MM.1S (cell line): ENCODE measurements at places on chromosomes 7 and 10.

- DNase-seq: no peak
Measured at GRCh38 chr10:110074758-110075671, 67.2 kb downstream of the ADD3 start.

DNA sequence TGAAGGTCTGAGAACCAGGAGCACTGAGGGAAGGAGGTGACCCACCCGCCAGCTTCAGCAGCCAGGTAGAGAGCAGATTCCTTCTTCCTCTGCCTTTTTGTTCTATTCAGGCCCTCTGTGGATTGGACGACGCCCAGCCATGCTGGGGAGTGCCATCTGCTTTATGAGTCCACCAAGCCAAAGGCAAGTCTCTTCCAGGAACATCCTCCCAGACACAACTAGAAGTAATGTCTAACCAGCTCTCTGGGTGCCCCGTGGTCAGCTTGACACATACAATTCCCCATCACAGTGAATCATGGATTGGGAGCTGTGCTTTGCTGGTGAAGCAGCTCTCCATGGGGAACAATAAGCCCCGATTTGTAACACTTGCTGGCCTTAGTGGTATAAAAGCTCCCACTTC, 125.2 kb downstream of the CCDC3 start:
- DNase-seq: no peak

- DNase-seq: no peak
Measured at GRCh38 chr7:22896917-22897316, 74.3 kb upstream of the TOMM7 start.

GRCh38 chr7:155850001-155850436, 37.8 kb upstream of the SHH start:
- no peak for DNase-seq

GRCh38 chr10:77457266-77457665, 180.3 kb downstream of the KCNMA1 start:
- DNase-seq: no peak

DNA sequence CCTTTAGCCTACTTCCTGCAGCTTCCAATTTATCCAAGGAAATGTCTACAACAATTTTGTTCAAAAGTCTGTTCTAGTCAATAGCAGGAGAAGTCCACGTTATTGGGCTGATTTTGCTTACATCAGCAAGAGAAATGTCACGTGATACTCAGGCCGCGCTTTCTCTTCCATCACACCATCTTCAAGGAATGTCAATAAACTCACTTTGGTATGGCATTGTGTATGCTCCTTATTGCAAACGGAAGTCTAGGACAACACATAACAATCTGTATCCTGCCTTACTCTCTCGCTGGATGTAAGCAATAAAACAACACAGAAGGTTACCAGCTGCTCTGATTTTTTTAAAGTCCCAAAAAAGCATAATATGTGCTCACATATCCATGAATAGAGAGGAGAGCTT, 17.1 kb upstream of the STK17A start:
- DNase-seq: no peak

- DNase-seq: no peak
Measured at GRCh38 chr10:80500572-80501380, 36.9 kb upstream of the SH2D4B start.

DNA sequence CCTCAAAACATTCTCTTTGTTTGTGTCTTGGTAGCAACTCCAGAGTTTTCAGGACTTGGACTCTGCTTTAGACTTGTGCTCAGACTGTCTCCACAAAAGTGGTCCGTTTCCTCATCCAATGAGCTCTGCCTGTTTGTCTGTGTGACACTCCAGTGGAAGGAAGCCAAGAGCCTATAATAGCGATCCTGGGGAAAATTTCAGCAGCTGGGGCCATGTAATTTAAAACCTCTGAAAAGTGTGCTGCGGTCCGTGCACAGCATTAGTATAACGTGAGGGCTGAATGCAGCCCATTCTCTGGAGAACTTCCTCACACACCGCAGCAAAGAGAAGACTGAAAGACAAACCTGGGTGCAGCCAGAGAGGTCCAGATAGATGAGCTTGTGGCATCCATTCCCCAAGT, at the start of gene LRRC17:
TSS of gene LRRC17 (plus strand) at position 259 of the 400 bp plus-strand sequence. CDS start 20,914 bp downstream, outside the sequence.
- DNase-seq: no peak

DNA sequence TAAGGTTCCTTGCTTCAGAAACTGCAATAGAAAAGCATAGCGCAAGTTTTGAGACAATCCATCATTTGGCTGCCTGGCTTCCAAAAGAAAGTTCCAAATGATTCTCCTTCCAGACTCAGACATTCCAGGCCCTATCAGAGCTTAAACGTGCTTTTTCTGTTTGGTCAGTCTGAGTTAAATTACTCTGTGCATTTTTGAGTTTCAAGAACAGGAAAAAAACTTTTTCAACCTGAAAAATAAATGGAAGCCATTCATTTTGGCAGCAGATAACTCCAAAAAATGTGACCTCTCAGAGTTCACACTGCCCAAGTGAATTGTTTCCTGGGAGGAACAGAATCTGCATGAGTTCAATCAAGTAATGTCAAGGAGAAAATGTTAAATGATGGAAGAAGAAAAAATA, 354.2 kb downstream of the CXCL12 start:
- no peak for DNase-seq

DNA sequence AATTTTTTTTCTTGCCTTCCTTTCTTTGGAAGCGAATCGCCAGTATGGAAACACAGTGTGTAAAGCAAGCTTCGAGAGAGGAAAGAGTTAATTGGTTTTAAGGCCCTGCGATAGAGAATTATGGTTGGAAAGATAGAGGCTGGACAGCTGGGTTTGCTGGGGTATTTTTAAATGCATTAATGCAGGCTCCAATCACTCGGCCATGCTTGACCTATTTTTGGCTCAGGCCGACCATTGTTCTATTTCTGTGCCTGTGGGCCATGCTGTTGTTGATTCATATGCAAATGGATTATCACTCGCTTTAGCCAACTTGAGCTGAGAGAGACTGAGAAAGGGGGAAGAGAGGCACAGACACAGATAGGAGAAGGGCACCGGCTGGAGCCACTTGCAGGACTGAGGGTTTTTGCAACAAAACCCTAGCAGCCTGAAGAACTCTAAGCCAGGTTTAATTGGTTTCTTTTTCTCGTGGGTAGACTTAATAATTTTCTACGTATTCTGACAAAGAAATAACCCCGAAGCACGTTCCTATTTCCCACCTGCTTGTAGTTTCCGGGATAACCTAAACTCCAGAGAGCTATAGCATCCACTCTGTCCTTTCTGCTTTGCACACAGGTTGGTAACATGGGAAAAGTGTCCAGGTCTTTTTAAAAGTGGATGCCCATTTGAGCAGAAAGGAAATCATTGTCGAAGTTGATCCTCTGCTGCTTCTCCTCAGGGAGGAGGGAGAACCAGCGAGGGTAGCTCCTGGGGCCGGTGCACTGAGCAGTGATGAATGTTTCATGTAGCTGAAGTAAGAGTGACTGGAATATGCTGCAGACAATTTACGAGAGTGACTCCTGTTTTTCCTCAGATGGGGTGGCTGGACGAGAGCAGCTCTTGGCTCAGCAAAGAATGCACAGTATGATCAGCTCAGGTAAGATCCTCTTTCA, at the start of gene HDAC9:
TSS of gene HDAC9 (plus strand) at position 338 of the 929 bp plus-strand sequence. CDS start at position 892, 554 bp downstream.
- DNase-seq: peak; percentile 86

DNA sequence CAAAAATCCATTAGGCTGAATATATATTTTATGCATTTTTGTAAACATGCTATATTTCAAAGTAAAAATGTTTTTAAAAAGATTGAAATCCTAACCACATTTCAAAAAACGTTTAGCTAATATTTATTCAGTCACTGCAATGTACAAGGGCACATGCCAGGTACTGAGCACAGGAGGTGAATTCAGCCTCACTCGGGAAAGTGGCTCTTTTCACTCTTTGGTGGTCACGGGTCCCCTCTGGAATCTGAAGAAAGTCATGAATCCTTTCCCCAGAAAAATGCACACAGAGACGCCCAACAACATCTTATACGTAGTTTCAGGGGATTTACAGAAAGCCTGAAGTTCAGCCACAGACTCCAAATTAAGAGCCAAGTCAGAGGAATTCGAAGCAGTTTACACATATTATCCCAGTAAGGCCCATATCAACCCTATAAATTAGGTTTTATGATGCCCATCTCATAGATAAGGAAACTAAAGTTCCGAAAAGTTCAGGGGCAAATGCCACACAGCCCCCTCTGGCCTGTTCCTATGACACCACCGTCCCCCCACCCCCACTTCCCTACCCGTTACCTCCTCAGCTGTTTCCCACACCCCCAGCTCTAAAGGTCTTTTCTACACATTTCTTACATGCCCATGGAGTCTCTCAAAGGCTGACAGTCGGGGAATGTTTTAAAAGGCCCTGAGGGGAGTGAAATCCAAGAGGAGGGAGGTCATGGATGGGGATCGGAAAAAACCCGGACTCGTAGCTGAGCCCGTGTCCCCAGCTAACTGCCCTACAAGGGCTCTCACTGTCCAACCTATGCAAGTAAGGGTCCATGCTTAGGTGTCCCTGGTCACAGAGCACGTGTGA, 9.6 kb upstream of the SVOPL start:
- no peak for DNase-seq

DNA sequence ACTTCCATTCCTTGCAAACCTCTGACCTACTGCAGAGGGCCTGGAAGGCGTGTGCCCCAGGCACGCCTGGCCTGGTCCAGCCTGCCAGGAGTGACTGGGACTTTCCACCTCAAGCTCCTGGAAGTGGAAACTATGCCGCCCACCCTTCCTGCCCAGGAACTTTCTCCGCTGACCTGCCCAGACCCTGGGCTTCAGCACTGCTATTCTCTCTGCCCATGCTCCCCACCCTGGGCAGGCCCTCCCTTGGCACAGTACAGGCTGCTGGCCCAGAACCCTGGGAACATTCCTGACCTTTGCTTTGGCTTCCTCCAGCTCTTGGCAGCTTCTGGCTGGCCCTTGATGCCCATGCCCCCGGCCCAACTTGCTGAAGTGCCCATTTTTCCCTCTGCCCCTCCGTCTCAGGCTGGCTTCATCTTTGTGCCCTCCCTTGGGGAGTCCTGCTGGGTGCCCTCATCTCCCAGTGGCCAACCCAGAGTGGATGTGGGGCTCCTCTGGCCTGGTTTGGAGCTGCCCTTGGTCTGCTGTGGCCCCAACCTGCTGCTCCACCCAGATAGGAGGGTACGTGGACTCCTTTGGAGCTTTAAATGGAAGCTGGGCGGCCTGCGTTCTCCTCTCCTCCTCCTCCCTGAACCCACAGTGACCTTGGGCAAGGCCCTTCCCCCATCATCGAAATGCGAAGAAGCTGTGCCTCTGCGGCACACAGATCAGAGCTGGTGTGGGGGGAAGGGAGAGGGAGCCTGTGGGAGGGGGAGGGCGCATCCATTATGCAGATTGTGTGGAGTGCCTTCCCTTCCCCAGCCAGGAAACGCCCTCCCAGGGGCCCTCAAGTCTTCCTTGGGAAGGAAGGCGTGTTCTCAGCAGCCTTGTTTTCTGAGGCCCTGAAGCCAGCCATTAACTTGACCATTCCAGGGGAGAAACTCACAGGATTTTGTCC, 3.4 kb downstream of the MMRN2 start:
- DNase-seq: no peak

- DNase-seq: no peak
Measured at GRCh38 chr7:92850516-92850915, 14.1 kb upstream of the CDK6 start.

- peak; percentile 91 for DNase-seq
Measured at GRCh38 chr10:83680470-83680891, 458.8 kb upstream of the GHITM start.

GRCh38 chr7:38385682-38386081, 112.2 kb upstream of the TARP start:
- no peak for DNase-seq

- DNase-seq: no peak
Measured at GRCh38 chr7:16813232-16813616, 8.4 kb upstream of the AGR2 start.

DNA sequence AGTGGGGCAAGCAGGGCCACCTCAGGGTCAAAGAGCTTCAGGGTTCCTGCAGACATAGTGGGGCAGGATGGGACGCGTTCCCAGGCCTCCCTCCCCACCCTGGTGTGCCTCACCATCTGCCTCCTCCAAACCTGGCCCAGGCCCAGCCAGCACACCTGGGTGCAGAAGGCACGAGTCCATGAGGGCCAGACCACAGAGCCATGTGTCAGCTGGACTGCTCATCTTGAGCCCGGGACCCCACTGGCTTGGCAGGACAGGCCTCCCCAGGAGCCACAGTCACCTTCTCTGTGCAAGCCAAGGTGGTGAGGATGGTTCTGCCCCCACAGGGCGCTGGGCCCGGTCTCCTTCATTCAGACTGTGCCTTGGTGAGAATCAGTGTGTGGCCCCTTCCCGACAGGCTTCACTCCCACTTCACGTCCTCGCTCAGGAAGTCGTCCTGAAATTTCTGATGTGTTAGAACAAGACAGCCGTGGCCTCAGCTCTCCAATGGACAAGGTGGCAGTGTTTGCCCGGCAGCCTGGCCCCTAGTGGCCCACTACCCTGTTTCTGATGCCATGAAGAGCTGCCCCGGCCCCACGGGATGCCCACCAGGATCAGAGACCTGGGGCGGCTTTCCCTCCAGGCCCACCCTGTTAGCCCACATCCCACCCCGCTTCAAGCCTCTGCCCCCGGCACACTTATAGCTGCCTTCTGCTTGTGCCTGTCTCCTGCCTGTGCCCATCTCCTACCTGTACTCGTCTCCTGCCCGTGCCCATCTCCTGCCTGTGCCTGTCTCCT, 59.6 kb upstream of the EBF3 start:
- no peak for DNase-seq

DNA sequence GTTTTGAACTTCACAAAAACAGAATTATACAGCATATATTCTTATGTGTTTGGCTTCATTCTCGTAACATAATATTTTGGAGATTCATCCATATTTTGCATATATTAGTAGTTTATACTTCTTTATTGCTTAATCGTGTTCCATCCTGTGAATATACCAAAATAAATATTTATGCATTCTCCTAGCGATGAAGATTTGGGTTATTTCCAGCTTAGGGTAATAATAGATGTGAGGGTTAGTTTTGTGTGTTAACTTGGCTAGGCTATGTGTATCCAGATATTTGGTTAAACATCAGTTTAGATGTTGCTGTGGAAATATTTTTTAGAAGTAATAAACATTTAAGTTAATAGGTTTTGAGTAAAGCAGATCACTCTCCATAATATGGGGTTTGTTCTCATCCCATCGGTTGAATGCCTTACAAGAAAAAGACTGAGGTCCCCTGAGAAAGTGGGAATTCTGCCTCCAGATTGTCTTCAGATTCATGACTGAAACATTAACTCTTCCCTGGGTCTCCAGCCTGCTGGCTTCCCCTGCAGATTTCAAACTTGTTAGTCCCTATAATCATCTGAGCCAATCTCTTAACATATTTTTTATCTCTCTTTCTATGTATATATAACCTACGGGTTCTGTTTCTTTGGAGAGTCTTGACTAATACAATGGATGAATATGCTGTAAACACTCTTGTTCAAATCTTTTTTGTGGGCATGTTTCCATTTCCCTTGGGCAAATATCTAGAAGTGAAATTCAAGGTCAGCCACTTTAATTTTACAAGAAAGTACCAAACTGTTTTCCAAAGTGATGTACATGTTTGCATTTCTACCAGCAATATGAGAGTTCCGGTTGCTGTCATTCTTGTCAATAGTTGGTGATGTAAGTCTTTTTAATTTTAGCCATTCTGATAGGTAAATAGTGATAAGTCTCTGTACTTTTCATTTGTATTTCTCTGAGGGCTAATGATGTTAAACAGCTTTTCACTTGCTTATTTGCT, 48.7 kb downstream of the PDK4 start:
- no peak for DNase-seq
